ENCODE measurements at places on chromosomes 3 and 15. TPM values are rescaled to one million over a fixed set of nuclear protein-coding genes. Genes with fewer than 3 reads are reported as not detected.

The GHSR gene
- total RNA-seq: not detected

The TRIM42 gene
- not detected for total RNA-seq

The SRGAP3 gene
- total RNA-seq: 0.92 TPM

The CPOX gene
- 20.0 TPM for total RNA-seq

The XYLB gene
- total RNA-seq: 4.8 TPM

The AMOTL2 gene
- total RNA-seq: 52.1 TPM

The TMEM212 gene
- not detected for total RNA-seq

The LPCAT4 gene
- total RNA-seq: 56.6 TPM

The SLC7A14 gene
- not detected for total RNA-seq

The ATP2B2 gene
- 0.13 TPM for total RNA-seq

The ROPN1 gene
- total RNA-seq: not detected

The NFKBIZ gene
- total RNA-seq: 7.2 TPM

The BCL2A1 gene
- 17.9 TPM for total RNA-seq

The TMOD2 gene
- total RNA-seq: 1.4 TPM
